GM18507 (cell line): ENCODE measurements at places on chromosomes 16 and 17.

DNA sequence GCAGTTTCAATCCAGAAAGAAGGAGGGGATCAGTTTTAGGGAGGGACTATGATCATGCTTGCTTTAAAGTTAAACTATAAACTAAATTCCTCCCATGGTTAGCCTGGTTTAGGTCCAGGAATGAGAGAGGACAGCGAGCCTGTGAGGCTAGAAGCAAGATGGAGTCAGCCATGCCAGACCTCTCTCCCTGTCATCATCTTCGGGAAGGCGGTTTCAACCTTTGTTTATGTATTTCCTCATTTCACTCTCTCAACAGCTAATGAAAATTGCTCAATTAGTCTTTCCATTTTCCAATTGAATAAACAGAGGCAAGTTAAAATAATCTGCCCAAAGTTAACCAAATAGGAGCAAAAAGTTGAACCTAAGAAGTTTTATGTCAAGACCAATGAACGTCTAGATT, 201.5 kb downstream of the KCNJ2 start:
- no peak for DNase-seq

- DNase-seq, result no peak
Measured at GRCh38 chr17:2089021-2089422, 34.1 kb downstream of the HIC1 start.

DNA sequence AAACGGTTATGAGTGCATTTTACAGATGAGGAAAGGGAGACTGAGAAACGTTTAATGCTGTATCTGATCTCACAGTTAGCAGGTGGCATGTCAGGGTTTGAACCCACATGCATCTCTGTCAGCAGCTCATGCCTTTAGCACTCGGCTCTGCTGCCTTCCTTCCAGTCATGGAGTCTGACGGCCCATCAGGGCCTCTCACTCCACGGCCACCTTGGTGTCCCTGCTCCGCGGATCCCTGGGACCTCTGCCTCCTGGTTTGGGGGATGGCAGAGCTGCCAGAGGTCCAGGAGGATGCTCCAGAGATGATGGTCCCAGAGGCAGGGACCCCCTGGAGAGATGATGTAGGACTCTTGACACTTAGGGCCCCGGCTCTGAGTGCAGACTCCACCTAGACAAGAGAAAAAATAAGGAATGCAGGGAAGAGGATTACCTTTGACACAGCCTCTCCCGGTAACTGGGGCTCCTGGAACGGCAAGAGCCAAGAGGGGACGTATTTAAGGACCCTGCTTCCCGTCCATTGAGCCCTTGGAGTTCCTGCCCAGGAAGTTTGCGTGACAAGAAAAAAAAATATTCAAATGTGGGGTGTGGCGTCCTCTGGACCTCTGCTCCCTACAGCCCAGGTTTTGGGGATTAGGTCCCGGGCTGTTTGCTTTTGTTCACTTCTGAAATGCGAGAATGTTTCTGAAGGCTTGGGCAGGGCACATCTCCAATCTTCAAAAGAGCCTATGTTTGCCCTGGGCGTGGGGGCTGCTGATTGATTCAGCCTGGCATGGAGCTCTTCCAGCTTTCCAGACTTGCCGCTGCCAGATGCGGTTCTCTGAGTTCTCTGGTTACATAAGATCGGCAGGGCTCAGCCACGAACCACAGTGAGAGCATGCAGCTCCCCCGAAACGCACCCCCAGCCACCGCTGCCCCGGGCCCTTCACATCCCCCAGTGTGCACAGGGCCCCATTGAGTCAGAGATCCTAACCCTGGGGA, at the start of gene ALDH3A1:
Gene ALDH3A1 (minus strand): TSS at position 470 of the 978 bp plus-strand sequence. CDS start 3,169 bp downstream, outside the sequence.
- no peak for DNase-seq

GRCh38 chr17:6639586-6640535, 650 bp downstream of the KIAA0753 start:
- DNase-seq, result no peak

DNA sequence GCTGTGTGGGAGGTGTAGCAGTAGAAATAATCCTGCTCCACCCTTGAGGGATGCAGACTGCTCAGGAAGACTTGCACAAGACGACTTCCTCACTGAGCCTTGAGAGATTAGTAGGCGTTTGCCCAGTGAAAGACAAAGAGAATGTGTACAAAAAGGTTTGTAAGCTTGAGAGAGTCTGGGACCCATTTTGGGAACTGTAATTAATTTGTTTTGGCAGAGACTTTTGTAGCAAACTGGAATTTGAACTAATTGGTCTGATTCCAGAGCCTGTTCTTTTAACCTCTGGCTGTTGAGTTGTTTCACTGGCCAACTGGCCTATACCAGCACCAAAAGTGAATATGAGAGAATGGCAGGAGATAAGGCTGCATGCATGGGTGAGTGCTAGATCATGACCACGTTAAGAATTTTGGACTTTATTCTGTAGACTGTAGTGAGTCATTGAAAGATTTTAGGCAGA, 75.5 kb downstream of the AATF start:
- no peak for DNase-seq

DNA sequence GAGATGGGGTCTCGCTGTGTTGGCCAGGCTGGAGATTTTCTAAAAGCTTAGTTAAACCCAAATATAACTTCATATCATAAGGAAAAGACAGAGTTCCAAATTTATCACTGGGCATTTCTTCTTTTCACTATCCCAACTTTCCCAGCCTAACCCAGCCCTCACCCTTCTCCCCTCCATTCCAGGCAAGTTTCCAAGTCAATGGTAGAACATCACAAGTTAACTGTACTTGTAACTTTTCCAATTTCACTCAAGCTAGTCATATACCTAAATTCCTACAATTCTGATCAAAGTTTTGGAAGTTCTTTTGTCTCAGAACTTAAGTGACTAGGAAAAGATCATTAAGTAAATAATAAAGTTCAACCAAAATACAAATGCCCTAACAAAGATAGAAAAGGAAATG, 61.2 kb downstream of the USP32 start:
- DNase-seq, result no peak

DNA sequence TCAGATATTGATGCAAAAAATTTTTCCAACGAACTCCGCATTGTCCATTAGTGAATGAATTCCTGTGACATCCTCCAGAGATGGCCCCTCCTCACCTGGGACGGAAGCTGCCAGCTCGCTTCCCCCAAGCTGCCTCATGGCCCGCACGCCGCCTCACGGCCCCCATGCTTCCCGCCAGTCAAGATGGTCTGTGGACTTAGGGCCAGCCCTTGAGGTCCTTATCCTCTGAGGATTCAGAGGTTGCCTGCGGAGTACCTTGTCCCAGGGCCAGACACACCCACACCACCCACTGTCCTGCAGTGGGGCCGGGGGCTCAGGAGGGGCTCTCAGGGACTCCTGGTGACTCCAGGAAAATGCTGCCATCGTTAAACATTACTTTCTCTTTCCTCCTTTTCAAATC, 73.6 kb downstream of the SEC14L1 start:
- DNase-seq, result no peak

DNA sequence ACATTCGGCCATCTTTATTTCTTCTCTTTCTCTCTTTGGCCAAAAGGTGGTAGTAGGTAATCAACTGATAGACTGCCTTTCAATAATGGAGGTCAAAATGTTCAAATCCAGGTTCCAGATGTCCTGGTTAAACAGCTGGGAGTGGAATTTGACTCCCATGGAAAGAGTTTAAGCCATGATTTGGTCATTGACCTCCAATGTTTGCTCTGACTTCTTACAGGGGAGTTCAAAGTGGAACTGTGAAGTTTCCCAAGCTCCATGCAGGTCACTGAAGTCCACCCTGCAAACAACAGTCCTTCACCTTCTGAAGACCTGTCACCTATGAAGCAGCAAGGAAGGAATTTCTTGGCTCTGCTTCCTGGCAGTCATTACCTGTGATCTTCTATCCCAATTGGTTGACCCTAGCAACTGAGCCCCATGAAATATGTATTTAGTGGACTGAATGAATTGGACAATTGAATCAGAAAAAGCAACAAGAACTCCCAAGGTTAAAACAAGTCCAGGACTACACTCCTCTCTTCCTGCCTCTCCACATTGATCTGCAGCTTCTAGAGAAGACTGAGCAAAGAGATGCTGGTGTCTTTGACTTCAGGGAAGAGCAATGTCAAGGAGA, 28.0 kb upstream of the SOX9 start:
- DNase-seq, result no peak

- DNase-seq, result peak; percentile 23
Measured at GRCh38 chr16:14193316-14193871, 122.3 kb downstream of the MRTFB start.

GRCh38 chr17:79114458-79115301, 40.1 kb downstream of the ENGASE start:
- no peak for DNase-seq

DNA sequence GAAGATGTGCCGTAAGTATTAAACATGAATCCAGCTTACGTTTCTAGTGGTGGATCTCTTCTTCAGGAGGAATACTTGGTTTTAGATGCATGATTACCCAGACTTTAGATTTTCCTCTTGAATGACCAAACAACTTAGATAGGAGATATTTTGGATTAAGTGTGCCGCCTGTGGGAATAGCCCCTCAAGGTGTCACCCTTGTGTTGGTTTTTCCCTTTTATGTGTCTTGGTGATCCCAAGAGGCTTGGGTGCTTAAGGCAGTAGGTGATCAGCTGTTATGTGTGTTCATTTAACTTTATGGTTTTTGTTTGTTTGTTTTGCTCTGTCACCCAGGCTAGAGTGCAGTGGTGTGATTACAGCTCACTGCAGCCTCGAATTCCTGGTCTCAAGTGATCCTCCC, 115.1 kb downstream of the PPM1E start:
- no peak for DNase-seq

GRCh38 chr16:14071576-14072271, 605 bp downstream of the MRTFB start:
- DNase-seq, result peak; percentile 22

DNA sequence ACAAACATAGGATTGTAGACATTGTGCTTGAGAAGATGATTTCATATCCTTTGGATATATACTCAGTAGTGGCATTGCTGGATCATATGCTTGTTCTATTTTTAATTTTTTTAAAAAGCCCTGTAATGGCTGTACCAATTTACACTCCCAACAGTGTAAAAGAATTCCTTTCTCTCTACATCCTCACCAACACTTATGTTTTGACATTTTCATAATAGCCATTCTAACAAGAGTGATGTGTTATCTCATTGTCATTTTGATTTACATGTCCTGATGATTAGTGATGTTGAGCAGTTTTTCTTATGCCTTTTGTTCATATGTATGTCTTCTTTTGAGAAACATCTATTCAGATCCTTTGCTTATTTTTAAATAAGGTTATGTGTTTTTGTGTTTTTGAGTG, 1039.2 kb upstream of the GOT2 start:
- no peak for DNase-seq

DNA sequence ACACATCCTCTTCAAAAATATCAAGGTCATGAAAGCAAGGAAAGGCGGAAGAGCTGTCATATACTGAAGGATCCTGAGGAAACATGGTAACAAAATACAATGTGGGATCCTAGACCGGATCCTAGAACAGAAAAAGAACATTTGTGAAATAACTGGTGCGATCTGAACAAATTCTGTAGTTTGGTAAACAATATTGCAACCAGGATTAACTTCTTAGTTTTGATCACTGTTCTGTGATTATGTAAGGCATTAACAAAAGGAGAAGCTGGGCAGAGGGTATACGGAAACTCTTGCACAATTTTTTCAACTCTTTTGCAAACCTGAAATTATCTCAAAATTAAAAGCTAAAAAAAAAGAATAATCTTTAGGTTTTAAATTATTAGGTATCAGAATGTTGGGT, 109.7 kb downstream of the TRIM37 start:
- no peak for DNase-seq

- no peak for DNase-seq
Measured at GRCh38 chr16:48681520-48681919, 71.5 kb upstream of the N4BP1 start.
